ENCODE measurements at places on chromosomes 7 and 10.

- no peak for DNase-seq
Measured at GRCh38 chr10:129796710-129797420, 167.2 kb downstream of the EBF3 start.

- DNase-seq, result no peak
Measured at GRCh38 chr10:100043344-100043743, 33.6 kb upstream of the DNMBP start.

- DNase-seq, result peak; percentile 17
Measured at GRCh38 chr7:34320926-34321661, 336.9 kb upstream of the NPSR1 start.

- no peak for DNase-seq
Measured at GRCh38 chr7:131620673-131621609, 64.5 kb upstream of the PODXL start.

GRCh38 chr7:115822801-115823200 is 207.8 kb downstream of the TFEC start:
- DNase-seq, result no peak

- no peak for DNase-seq
Measured at GRCh38 chr10:76089556-76090180, 658.2 kb downstream of the LRMDA start.

DNA sequence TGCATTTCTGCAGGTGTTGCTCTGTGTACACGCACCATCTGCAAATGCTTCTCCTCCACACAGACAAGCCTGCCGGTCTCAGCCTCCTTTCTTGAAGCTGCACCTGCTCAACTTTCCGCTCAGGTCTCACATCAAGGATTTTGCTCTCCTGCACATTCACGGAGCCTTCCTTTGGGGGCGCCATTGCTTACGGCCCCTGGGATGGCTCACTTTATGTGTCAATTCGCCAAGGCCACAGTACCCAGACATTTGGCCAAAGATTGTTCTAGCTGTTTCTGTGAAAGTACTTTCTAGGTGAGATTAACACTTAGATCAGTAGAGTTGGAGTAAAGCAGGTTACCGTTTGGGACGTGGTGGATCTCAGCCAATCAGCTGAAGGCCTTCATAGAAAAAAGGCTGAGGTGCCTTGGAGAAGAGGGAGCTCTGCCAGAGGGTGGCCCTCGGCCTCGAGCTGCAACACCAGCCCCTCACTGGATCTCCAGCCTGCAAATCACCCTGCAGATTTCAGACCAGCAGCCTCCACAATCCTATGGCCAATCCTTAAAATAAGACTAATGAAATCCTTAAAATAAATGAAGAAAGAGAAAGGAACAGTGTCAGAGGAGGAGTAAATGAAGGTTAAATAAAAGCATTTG is 39.9 kb upstream of the PPP2R2D start:
- no peak for DNase-seq

- DNase-seq, result no peak
Measured at GRCh38 chr10:96400465-96400864, 41.7 kb upstream of the OPALIN start.

GRCh38 chr7:157851501-157852067 is 514.8 kb downstream of the DNAJB6 start:
- peak; percentile 59 for DNase-seq

GRCh38 chr10:48940372-48940771 is 732 bp upstream of the LRRC18 start:
- DNase-seq, result no peak

- DNase-seq, result peak; percentile 11
Measured at GRCh38 chr10:34018129-34018528, 683.7 kb upstream of the NRP1 start.

- no peak for DNase-seq
Measured at GRCh38 chr7:21616091-21616490, 73.3 kb downstream of the DNAH11 start.

GRCh38 chr10:100749309-100750217 is 4.2 kb downstream of the PAX2 start:
- no peak for DNase-seq

GRCh38 chr7:26587536-26587935 is 276.9 kb downstream of the SKAP2 start:
- DNase-seq, result no peak

DNA sequence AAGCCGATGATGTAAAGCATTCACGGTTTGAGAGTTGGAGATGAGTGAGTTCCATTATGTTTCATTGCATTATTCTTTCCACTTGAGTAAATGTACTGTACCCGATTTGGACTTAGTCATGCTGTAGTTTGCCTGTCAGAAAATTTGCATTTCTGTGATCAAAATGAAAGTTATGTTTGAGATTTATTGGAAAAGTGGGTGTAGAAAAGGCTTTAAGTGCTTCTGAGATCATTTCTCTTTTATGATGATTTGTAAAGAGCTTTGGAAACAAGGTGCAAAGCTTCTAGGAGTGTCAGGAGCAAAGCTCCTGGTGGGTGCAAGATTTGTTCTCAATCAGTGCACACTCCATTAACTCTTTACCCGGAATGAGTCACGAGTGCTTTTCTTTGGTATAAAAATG is 204.1 kb upstream of the POM121L12 start:
- DNase-seq, result no peak

DNA sequence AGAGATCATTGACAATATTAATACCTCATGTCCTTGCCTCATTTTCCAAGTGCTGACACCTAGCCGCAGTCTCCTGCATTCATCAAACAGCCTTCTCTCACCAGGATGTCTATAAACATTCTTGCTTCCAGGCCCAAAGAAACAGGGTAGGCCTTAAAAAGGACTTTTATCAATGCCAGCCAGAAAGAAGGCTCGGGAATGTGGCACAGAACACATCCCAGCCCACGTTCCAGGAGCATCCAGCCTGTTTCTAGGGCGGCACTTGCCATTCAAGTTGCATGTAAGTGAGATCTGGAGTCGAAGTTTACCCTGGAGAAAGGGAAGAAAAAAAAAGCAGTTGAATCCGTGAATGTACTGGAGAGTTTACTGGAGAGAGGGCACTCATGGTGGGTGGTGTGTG is 1083.1 kb downstream of the KCNMA1 start:
- no peak for DNase-seq

GRCh38 chr7:109545686-109546085 is 976.0 kb downstream of the DNAJB9 start:
- no peak for DNase-seq

- DNase-seq, result no peak
Measured at GRCh38 chr7:124124201-124124600, 91.3 kb upstream of the TMEM229A start.

DNA sequence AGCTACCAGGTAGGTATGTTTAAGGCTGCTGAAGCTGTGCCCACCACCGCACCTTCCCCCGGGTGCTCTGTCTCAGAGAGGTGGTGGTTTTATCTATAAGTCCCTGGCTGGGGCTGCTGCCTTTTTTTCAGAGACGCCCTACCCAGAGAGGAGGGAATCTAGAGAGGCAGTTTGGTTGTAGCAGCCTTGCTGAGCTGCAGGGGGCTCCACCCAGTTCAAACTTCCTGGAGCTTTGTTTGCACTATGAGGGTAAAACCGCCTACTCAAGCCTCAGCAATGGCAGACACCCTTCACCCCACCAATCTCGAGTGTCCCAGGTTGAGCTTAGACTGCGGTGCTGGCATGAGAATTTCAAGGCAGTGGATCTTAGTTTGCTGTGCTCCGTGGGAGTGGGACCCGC is 43.6 kb upstream of the CYP2C18 start:
- no peak for DNase-seq

- no peak for DNase-seq
Measured at GRCh38 chr10:127154831-127155620, 41.4 kb downstream of the INSYN2A start.

- no peak for DNase-seq
Measured at GRCh38 chr7:142231716-142232115, 26.1 kb downstream of the PRSS58 start.

DNA sequence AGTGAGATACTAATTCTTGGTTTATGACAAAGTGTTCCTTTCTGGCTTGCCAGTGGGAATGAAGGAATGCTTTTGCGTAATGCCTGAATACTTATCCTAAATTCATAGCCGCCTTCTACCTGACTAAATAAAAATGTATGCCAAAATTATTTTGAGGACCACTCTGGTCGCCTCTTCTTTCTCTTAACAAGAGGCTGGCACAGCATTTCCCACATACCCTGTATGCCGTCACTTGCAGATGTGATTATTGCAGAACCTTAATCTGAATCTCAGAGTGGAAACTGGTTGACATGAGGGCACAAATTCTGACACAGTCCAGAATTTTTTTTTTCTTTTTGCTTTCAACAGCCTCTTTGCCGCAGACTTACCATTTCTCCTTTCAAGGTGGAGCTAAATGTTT is 124.6 kb upstream of the GLCCI1 start:
- no peak for DNase-seq

DNA sequence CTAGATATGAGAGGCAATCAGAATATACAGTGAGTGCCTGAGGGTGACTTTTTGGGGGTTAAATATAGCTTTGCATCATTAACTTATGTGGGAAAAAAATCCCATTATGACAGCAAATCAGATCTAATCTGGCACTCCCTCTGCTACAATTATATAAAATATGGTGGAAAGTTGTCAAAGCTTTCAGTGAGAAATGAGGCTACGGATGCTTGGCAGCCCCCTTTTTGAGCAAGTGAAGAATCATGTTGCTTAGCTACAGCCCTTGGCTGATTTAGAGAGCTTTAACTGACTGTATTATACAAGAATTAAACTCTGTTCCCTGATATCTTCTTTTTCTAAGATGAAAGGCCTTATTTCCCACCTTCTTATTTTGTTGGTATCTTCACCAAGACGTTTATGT is 57.4 kb downstream of the GPR158 start:
- DNase-seq, result no peak

DNA sequence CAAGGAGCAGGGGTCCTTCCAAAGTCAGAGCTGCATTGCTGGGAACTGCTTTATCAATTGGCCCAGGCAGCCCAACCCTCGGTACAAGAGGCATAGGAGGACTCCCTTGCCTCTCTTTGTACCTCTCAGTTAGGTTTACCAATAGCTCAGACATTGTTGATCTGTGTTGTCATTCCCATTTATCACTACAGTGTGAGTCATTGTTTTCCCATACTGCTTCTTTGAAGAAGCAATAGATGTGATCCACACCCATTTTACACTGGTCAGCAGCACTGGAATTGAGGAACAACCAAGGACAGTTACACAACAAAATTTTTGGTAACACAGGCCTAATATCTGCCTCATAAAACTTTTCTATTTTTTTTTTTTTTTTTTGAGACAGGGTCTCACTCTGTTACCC is 307.2 kb downstream of the SNX13 start:
- DNase-seq, result no peak

DNA sequence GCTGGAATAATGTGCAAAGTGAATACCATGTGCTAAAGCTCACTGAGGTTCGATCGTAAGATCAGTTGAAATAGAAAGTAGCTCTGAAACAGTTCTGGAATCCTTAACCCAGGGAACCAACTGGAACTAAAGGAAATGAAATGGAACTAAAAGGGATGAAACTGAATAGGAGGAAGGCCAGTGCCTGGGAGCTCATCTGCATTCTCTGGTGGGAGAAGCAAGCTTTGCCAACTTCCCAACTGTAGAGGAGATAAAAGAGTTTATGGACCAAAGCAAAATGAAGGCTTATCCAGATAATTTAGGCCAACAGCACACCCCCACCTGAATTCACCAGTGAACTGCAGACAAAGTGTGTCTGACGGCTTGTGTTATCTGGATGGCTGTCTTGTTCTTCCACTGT is 188.6 kb upstream of the HABP2 start:
- DNase-seq, result no peak

- DNase-seq, result no peak
Measured at GRCh38 chr10:23381298-23382040, 36.9 kb upstream of the C10orf67 start.

GRCh38 chr7:98701372-98701771 is 84.3 kb downstream of the NPTX2 start:
- no peak for DNase-seq

DNA sequence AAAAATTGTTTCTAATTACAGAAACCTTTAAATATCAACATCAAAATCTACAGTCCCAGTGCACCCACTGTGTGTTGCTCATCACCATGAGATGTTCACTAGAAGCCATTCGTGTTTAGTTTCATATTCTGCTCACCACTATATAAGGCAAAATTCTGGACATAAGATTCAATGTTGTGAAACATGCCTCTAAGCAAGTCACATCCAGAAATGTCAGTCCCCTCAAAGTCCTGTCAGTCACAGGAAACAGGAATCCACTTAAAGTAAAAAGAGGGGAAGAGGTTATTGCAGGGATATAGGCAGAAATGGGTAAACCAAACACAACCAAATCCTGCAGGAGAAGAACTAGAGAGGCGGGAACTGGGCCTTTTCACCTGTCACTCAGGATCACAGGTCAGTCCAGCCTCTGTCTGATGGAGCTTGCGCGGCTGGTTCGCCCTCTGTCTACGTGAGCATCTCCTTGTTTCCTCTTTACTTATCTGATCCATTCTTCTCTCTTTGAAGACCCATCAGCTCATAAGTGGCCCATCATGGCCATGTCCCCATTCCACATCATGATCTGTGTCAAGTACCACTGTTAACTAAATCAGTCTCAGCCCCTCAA is 58.4 kb downstream of the MYPN start:
- no peak for DNase-seq
